ENCODE measurements at places on chromosomes 2 and 18. TPM values are rescaled to one million over a fixed set of nuclear protein-coding genes. Genes with fewer than 3 reads are reported as not detected.

DNA sequence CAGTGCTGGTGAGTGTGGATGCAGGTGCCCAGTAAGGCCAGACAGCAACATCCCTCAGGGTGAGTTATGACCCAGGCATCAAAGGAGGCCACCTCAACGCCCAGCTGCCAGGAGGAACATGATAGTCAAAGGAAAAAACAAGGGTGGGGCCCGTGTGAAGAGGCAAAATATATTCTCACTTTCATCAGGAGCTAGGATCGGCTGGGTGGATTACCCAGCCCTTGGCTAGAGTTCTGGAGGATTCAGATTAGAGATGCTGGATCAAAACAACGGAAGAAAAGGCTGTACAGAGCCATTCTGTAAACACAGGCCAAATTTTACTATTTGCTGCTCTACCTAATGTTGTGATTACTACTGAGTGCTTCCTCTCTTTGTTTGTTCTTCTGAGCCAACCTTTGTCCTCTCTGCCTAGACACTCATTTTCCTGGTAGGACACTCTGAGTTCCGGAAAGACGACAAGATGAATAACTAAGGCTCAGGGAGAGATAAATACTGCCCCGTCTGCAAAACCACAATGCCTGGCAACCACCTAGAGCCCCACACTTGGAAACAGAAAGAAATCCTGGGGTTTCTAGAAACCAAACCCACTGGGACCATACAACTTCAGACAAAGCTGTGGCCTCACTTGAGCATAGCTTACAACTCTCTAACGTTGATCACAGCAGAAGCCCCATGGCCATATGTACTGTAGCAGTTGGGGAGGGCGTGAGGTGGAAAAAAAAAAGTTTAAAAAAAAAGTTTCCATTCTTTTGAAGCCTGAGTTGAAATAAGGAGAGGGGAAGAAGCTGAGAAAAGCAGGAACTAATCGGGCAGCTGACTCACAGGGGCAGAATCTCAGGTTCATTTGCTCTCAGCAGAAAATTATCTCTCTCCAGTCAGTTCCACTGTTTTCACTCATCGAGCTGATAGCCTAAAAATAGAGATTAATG lies 17.8 kb upstream of the PMAIP1 start:
- H3K4me1 ChIP-seq: peaks cover 42% of the 10 kb centered on the region
- no peak for DNase-seq
- peak overlapping the region; percentile 5 for H3K4me3 ChIP-seq
- no peak overlapping the region for H3K27ac ChIP-seq

GRCh38 chr18:58754544-58755068 lies 83.3 kb downstream of the MALT1 start:
- H3K36me3 ChIP-seq: peaks cover 10% of the 10 kb centered on the region
- H3K27me3 ChIP-seq: peaks cover 5% of the 10 kb centered on the region
- H3K4me3 ChIP-seq: no peak overlapping the region
- no peak overlapping the region for H3K27ac ChIP-seq

GRCh38 chr2:11121099-11121822 lies 34.0 kb upstream of the SLC66A3 start:
- no peaks in the 10 kb centered on the region for H3K27me3 ChIP-seq
- no peak overlapping the region for H3K27ac ChIP-seq
- H3K36me3 ChIP-seq: no peaks in the 10 kb centered on the region
- H3K4me1 ChIP-seq: peaks cover 7% of the 10 kb centered on the region

- H3K4me3 ChIP-seq: no peak overlapping the region
- no peaks in the 10 kb centered on the region for H3K27me3 ChIP-seq
- peaks cover 7% of the 10 kb centered on the region for H3K36me3 ChIP-seq
Observed at GRCh38 chr2:111246620-111247061, 125.9 kb downstream of the BCL2L11 start.

DNA sequence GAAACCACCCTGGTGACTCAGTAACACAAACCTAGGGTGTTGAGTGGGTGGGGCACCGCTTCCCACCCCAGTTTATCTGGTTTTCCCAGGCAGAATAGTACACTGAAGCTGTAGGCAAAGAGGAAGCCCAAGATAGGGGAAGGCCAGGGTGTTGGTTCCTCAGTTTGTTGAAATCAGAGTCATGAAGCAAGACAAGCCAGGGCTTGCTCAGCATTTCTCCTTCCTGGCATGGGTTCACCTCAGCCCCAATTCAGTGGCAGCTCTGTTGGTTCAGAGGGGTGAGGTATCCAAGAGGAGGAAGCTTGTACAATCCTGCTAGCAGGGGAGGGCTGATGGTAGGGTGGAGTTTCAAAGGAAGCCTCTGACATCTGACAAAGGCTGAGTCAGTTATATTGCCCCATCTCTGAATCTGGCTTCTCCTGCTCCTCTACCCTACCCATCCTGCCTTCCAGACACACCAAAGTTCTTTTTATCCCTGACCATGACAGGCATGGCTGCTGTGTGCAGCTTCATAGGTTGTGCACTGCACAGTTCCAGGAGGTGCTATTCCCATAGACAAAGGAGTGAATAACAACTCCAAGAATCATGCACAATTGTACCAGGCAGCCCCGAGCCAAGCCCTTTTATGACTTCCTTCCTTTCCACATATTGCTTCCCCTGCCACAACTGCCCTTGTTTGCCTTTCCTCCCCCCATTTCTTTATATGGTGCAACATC lies 24.9 kb upstream of the RAB10 start:
- H3K4me1 ChIP-seq: peaks cover 5% of the 10 kb centered on the region
- H3K4me3 ChIP-seq: no peak overlapping the region
- no peaks in the 10 kb centered on the region for H3K27me3 ChIP-seq
- no peaks in the 10 kb centered on the region for H3K36me3 ChIP-seq
- H3K27ac ChIP-seq: no peak overlapping the region

LBH gene
- 206 TPM for total RNA-seq

DNA sequence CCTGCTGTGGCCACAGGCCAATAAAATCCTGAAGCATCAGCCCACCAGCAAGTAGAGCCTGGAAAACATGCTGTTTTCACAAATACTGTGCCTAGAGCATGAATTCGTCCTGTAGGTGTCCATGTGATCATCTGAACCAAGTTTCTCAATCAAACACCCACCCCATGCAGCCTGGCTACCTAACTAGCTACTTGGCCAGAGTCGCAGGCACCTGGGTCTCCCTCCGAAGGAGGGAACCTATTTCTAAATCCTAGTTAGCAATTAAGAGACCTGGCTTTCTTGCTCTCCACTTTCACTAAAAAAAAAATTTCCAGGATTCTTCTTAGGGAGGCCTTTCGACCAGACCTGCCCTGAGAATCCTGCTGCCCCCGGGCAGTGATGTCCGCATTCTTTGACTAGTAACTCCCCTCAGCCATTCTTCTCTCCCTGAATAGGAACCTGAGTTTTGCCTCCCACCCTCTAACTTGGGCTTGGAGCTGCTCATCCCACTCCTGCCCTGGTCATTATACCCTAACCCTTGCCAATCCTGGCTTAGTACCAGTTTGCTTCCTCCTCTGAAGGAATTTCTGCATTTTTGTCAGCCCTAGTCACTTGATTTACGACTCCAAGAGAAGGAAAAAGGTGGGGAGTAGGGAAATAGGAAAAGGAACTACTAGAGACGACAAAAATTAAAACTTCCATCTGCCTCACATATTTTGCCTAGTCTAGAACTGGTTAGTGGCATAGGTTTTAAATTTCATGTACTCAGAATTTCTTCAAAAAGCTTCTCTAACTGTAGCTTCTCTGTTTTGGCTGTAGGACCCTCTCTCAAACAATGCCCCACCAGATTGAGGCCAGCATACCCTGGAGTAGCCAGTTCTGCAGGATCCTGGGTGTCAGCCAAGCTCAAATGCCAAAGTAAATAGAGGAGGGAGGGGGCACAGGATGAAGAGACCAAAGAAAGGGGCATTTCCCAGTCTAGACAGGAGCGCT lies 25.4 kb upstream of the TANK start:
- H3K4me1 ChIP-seq: peaks cover 52% of the 10 kb centered on the region
- peaks cover 21% of the 10 kb centered on the region for H3K36me3 ChIP-seq
- H3K27ac ChIP-seq: peak overlapping the region; percentile 88
- H3K27me3 ChIP-seq: no peaks in the 10 kb centered on the region
- DNase-seq: no peak

DNA sequence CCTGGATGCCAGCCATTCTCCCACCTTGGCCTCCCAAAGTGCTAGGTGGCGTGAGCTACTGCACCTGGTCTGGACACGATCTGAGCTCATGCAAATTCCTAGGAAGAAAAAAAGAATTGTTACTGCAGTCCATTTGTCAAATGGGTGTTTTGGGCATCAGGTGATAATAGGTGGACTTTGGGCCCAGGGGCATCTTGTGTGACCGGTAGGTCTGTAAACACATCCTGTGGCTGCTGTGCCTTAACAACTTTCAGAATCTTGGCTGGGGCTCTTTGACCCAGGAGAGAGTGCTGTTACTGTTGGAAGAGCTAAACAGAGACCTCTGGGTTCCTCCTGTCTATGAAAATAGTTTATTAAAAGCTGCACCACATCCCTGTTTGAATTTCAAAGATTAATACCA lies 34.9 kb upstream of the TFCP2L1 start:
- no peak for DNase-seq
- H3K27ac ChIP-seq: no peak overlapping the region
- no peak overlapping the region for H3K4me3 ChIP-seq
- no peaks in the 10 kb centered on the region for H3K27me3 ChIP-seq
- H3K36me3 ChIP-seq: no peaks in the 10 kb centered on the region

GALR1 gene
- not detected for total RNA-seq

IL1B gene
- 1.8 TPM for total RNA-seq

IL1R2 gene
- total RNA-seq: not detected

- H3K4me1 ChIP-seq: no peaks in the 10 kb centered on the region
- H3K27me3 ChIP-seq: peaks cover 18% of the 10 kb centered on the region
- no peak overlapping the region for H3K4me3 ChIP-seq
- H3K27ac ChIP-seq: no peak overlapping the region
Observed at GRCh38 chr2:160498137-160498536, 4.5 kb upstream of the RBMS1 start.

- H3K4me1 ChIP-seq: no peaks in the 10 kb centered on the region
- no peaks in the 10 kb centered on the region for H3K36me3 ChIP-seq
- H3K27ac ChIP-seq: no peak overlapping the region
- H3K27me3 ChIP-seq: peaks cover 17% of the 10 kb centered on the region
- no peak overlapping the region for H3K4me3 ChIP-seq
Observed at GRCh38 chr2:220994846-220995245, 577.3 kb downstream of the EPHA4 start.

DNA sequence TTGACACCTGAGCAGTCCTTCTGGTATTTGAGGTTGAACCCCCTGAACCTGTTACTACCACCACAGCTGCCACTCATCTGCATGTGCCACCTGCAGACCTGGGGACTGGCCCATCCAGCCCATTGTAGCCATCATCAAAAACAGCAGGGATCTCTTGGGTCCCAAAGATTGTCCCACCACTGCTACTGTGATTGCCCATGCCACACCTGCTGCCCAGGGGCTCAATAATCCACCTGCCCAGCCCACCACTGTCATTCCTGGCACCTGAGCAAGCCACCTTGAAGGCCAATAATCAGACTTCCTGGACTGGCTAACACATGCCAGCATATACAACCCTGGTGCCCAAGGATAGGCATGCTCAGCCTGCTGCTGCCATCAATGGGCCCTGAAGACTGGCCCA lies 327.6 kb downstream of the CYRIA start:
- no peak for DNase-seq
- H3K36me3 ChIP-seq: peaks cover 12% of the 10 kb centered on the region
- H3K27me3 ChIP-seq: peaks cover 3% of the 10 kb centered on the region
- no peaks in the 10 kb centered on the region for H3K4me1 ChIP-seq

DNA sequence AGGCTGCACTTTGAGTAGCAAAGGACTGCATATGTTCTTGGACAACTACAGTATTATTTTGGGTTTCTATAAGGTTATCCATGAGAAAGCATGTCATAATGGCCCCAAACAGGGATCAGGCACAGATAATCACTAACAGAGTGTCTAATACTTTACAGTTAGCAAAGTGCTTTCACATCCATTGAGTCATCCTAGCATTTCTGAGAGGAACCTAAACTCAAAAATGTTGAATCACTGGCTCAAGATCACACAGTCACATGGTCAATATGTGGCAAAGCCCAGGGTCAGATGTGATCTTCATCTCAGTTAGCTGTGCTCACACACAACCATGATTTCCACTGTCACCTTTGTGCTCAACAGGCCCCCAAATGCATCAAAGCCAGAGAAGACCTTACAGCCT lies 156.1 kb upstream of the VRK2 start:
- H3K36me3 ChIP-seq: no peaks in the 10 kb centered on the region
- peaks cover 7% of the 10 kb centered on the region for H3K4me1 ChIP-seq
- H3K4me3 ChIP-seq: no peak overlapping the region
- H3K27ac ChIP-seq: no peak overlapping the region
- no peak for DNase-seq

GRCh38 chr2:20600756-20601325 lies 50.1 kb downstream of the HS1BP3 start:
- H3K4me1 ChIP-seq: peaks cover 11% of the 10 kb centered on the region
- H3K27me3 ChIP-seq: no peaks in the 10 kb centered on the region
- H3K4me3 ChIP-seq: no peak overlapping the region
- H3K36me3 ChIP-seq: no peaks in the 10 kb centered on the region
- DNase-seq: no peak
- H3K27ac ChIP-seq: no peak overlapping the region

NOSTRIN gene
- not detected for total RNA-seq

DNA sequence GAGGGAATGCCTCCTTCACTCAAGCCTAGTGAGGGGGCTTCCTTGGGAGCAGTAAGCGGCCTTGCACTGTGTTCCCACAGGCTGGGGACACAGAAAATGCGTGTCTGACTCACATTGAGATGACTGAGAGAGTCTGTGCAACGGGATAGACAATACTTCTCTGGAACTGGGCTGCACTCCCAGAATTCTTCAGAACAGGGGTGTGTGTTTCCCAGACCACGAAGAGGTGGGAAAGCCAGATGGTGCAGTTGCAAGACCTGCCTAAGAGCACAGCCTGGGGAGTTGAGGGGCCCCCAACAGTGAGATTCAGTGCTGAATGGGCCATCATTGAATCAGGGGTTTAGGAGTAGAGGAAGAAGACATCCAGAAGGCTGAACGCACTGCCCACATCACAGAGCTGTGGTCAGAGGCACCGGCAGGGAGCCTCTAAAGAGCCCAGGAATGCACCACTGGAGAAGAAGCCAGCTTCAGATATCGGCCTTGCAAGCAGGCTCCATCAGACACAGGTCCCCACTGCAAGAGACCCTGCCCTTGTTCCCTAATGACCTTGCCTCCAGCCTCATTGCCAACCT lies 36.6 kb upstream of the MRPL19 start:
- H3K4me1 ChIP-seq: no peaks in the 10 kb centered on the region
- no peaks in the 10 kb centered on the region for H3K36me3 ChIP-seq
- no peak for DNase-seq
- H3K27me3 ChIP-seq: peaks cover 39% of the 10 kb centered on the region

All from natural killer cell treated with Interleukin-12 subunit alpha and Interleukin-12 subunit beta and Interleukin-15 and Interleukin-18, amount 100 ng/mL, for 72 hours (primary cell).